ENCODE measurements at places on chromosomes 2 and 18.

DNA sequence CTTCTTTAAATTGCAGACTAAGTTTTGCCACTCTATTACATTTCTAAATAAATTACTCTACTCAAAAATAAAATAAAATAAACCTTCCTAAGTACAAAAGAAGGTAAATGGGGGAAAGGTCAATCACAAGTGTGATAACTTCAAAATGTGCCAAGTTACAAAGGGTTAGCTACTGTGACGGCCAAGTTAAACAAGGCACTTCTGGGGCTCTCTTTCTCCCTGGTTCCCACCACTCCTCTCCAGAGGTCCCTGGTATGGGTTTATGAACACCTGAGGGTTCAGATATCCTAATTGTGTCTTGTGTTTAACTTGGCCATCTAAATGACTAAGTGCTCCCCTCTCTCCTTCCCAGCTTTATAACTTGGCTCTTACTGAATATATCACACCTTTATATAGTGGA lies 5.4 kb downstream of the ZNF521 start:
- DNase-seq = no peak

DNA sequence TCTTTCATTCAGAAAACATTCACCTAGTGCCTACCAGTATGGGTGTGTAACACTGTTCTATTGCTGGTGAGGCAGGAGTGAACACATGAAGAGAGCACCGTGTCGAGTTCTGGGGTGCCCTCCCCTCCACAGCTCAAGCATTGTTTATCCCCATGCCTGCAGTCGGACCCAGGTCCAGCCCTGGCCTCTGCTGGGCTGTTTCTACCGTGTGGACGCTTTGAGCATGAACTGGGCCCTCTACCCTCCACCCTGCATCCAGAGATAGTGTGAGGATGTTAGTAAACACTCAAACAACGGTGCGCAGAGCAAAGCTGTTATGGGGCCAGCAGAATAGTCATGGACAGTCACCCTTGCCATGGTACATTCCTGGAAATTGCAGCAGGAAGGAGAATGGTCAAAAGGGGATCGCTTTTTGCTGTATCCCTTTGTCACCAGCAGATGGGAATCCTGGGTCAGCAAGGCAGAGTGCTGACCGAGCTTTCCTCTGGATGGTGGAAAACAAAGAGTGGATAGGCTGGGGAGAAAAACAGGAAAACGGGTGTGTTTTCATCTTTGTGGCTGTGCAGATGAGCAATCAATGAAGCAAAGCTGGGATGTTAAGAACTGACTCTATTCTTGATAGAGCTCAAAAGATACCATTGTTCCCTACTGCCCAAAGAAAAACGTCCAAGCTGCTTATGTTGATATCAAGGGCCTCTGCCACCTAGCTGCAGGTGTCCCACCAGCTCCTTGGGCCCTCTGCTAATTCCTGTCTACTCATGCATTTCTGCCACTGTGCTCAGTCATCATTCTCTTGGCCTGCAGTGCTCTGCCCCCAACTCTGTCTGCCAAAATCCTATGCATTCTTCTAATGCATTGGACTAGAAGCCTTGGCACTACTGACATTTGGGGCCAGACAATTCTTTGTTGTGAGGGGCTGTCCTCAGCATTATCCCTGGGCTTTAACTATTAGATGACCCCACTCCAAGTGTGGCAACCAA lies 38.7 kb downstream of the REEP1 start:
- no peak for DNase-seq

- DNase-seq = no peak
Observed at GRCh38 chr2:212905640-212906201, 245.7 kb downstream of the IKZF2 start.

DNA sequence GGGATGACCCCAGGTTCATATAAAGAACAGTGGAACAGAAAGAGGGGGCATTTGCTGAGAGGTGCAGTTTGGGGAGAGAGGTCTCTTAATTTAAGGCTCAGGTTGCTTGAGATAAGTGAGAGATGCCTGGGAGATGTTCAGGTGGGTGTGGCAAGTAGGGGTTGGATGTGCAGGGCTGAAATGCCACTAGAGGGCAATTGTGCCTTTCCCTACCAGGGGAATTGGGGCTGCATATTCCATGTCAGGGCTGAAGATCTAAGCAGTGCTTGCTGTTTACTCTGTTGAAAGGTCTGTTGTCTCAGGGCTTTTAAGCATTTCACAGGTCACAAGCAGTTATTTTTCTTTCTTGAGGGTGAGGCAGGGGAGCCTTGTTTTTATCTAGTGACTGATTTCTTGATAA lies 7.8 kb downstream of the CCDC85A start:
- DNase-seq = no peak

- DNase-seq = no peak
Observed at GRCh38 chr2:218093879-218094278, 24.8 kb downstream of the RUFY4 start.

GRCh38 chr2:8550481-8550880 lies 131.4 kb upstream of the ID2 start:
- peak; percentile 50 for DNase-seq

- DNase-seq = no peak
Observed at GRCh38 chr2:117118994-117119393, 695.5 kb upstream of the DDX18 start.

- no peak for DNase-seq
Observed at GRCh38 chr2:114389021-114389420, 53.4 kb upstream of the DPP10 start.

DNA sequence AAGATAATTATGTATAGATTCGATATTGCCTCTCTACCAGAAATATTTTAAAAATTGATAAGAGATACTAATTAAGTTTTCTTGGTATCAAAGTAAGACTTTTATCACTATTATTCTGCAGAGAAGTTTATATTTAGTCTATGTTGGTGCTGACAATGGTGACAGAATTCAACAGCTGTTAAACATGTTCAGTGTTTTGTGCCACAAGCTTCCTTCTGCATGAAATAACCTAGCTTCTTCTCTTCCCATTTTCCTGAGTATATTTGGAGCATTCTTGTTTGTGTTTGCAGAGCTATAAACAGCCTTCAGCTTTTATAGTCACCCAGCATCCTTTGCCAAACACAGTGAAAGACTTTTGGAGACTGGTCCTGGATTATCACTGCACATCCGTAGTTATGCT lies 229.2 kb upstream of the RAB12 start:
- DNase-seq = no peak

DNA sequence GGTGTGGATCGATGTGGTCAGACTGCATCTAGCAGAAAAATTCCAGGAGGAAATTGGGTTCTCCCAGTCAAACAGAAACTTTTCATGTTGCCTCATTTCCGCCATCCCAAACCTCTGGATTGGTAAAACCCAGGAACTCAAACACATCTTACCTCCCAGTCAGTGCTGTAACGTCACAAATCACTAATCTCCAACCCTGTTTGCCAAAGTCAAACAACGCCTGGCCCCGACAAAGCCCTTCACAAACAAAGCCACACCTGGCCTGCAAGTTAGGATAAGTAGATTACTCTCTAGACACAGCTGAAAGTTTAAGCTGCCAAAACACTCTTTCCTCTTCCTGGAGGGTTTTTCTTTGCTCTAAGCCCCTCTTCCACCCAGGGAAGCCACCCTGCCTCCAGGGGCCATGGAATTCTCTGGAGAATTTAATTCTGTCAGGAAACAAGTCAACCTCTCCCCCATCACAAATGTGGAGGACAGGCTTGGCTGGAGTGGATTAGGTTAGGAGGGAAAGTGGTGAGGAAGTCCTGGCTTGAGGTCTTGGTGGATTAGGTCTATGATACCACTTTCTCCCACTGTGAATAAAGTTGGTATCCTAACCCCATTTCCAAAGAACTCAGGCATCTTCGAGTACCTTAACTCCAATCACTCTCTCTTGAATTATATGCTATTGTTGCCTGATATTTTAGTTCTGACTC lies 86.7 kb downstream of the LYPD6B start:
- no peak for DNase-seq

DNA sequence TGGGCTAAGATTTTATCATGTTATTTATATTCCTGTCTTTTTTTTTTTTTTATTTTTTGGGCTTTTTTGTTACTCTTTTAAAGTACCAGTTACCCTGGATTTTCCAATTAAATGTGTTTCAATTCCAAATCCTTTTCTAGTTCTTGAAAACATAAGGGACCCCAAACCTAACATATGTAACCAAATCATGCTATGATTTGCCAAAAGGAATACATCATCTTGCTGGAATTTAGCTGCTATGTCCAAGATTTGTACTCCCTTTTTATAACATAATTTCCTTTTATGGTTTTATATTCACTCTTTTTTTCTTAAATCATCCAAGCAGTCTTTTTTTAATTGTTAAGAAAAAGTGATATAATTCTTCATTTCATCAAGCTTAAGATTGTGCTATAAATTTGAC lies 60.9 kb upstream of the DSEL start:
- DNase-seq = no peak

DNA sequence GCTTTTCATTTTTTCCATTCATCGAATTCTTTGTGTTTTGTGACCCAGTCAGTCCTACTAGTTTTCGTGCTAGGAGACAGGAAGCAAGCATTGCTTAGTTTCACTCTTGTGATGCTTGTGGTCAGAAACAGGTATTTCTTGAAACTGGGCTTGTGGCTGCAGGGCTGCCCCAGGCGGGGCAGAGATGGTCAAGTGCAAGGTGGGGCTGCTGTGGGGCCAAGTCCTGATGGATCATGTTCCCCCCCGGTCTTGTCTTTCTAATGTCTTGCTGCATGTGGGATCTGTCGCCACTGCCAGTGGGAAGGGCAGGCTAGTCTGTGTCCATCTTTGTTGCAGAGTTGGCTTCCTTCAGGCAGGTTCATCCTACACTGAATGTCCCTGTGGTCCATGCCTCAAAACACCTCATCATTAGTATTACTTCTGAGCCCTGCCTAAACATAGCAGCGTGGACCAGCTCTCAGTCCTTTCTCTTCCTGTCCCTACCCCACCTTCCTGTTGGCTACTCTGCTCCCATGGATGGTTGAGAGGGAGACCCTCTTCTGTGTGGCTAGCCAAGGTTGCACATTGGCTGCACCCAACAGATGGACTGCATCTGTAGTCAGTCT lies 38.7 kb downstream of the INPP4A start:
- DNase-seq = peak; percentile 66

GRCh38 chr2:213688133-213688532 lies 403.9 kb downstream of the SPAG16 start:
- no peak for DNase-seq
